ENCODE measurements at places on chromosomes 7 and 10. TPM values are rescaled to one million over a fixed set of nuclear protein-coding genes. Genes with fewer than 3 reads are reported as not detected.

DNA sequence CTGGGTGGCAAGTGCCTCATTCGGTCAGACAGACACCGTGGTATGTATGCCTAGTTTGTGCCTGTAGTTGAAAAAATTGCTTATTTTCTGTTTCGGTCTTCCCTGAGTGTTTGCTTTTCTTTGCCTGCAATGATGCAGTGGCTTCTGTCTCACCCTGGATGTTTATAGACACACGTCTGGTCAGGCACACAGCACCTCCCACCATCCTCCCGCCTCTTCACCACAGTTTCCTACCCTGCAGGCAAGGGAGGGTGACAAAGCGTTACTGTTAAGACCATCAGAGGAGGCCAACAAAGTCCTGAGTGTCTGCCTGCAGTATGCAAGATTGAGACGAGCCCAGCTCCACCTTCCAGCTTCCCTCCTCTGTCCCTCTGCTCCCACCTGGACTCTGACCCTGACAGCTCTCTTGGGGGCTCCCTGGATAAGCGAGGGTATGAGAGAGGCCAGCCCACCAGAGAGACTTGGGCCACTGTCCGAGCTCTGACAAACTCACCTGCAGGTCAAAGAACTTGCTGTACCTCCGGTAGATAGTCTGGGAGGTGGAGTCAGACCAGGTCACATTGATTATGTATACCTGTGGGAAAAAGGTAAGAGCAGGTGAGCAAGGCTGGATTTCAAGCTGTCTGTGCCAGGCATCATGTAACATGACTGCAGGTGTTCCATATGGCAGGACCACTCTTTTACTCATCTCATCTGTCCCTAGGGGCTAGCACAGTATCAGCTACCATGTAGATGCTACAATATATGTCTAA, 54.4 kb downstream of the SH3PXD2A start:
- no peak for DNase-seq

RADIL gene
- total RNA-seq = 2.4 TPM

GRCh38 chr7:123665157-123665556, 9.5 kb downstream of the LMOD2 start:
- no peak for DNase-seq

DNA sequence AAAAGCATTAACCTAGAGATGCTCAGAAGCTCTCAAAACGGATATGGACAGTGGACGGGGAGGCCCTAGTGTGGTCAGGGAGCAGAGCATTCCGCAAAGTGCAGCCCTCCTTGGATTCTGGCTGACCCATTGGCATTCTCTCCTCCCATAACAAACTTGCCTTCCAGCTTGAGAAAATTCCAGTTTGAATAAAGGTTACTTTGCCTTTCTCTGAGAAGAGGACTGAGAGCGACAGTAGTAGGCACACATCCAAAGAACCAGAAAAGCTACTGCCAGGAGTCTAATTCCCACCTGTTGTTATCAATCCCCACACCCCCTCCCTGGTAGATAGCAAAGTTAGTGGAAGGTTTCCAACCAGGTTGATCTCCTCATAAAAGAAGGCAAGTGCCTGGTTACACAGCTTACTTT, 84.7 kb upstream of the TRIL start:
- DNase-seq = no peak

GRCh38 chr7:23254051-23254681, 7.6 kb downstream of the GPNMB start:
- DNase-seq = no peak

ZFAND2A gene
- 19.2 TPM for total RNA-seq

- no peak for DNase-seq
Observed at GRCh38 chr7:117796889-117797288, 76.4 kb downstream of the CTTNBP2 start.

MAGI2 gene
- 10.6 TPM for total RNA-seq

LIPJ gene
- not detected for total RNA-seq

DNA sequence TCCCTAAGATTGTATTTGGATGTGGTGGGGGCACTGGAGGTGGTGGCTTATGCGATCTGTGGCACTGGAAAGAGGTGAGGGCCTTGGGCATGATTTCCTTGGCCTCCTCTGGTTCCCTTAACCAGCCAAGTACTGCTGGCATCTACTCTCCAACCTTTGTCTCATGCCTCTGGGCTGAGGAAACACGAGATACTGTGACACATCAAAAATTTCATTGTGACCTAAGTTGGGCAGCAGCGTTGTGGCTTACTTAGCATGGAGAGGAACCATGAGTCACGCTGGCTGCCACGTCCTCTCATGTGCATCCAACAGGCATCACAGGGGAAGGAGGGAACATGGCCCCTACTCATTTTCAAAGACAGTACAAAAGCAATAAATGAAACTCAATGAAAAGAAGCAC, 29.7 kb upstream of the GSDME start:
- no peak for DNase-seq

PRKAR2B gene
- 7.1 TPM for total RNA-seq

FOXL3 gene
- total RNA-seq = not detected

- no peak for DNase-seq
Observed at GRCh38 chr10:50416181-50416824, 165.0 kb upstream of the ASAH2 start.

- DNase-seq = no peak
Observed at GRCh38 chr7:30644286-30644955, 37.8 kb downstream of the CRHR2 start.

DNA sequence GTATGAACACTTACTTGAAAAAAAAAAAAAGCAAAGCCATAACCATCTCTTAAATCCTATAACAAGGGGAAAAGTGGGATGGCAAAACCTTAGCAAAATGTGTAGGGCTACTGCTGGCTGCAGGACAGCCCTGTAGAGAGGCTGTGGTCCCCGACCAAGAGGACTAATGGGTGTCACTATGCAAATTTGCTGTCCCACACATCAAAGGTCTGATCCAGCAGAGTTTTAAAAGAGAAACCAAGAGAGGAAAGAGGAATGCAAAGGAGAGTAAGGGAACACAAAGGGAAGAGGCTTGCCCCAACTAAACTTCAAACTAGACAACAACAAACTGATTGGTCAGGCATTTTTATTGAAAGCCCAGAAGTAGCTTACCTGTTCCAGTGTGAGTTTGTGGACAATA, 3.1 kb upstream of the ZNRF2 start:
- DNase-seq = no peak

- DNase-seq = no peak
Observed at GRCh38 chr10:33293076-33293475, 41.4 kb downstream of the NRP1 start.

NANOS1 gene
- 0.60 TPM for total RNA-seq

DNA sequence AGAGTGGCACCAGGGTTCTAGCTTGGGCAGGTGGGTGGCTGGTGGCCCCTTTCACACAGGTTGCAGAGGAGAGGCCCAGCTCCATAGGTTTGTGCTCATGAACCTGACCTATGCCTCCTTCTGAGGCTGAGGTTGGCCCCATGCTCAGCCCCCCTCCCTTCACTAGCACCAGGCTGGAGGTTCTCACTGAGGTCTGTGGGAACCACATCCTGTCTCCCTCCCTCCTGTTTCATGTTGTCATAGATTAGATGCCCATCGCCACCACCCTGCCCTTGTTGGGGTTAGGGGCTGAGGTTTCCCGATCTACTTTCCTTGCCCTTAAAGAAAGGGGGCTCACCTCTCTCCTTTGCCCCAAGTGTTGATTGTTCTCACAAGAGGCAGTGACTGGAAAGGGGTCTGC, 14.7 kb downstream of the NEUROG3 start:
- DNase-seq = no peak

DNA sequence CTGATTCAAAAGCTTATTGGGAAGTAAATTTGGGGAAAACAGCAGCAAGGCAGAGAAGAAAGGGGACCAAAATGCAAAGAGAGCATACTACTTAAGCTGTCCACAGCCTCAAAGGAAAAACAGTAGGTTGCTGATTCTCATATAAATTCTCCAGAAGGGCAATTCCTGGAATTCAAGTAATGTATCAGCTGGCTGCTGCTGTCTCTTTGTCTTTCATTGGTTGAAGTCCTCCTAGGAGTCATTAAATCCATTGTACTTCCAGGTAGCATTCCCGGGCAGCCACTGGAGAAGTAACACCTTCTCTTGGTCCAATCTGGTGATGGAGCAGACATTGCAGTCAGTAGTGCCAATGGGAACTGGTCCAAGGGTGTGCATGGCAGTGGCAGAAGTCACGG, 22.7 kb downstream of the BET1 start:
- no peak for DNase-seq

GRCh38 chr10:44756216-44756615, 154.9 kb upstream of the TMEM72 start:
- no peak for DNase-seq

DNA sequence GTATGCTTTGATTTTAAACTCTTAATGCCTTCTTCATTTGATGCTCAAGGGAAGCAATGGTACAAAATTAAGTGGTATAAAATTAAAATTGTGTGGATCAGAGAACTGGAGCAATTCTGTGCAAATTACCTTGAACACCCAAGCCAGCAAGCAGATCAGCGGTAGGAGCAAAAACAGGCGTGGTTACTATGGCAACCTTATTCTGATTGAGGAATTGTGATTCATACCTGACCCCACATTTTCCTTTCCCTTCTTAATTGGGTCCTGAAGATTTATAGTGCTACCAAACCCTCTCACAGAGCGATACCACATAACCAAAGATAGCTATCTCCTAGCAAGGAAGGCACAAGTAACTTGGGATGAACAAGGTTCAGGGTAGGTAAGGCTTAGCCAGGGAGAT, 72.5 kb upstream of the FZD1 start:
- no peak for DNase-seq

DNA sequence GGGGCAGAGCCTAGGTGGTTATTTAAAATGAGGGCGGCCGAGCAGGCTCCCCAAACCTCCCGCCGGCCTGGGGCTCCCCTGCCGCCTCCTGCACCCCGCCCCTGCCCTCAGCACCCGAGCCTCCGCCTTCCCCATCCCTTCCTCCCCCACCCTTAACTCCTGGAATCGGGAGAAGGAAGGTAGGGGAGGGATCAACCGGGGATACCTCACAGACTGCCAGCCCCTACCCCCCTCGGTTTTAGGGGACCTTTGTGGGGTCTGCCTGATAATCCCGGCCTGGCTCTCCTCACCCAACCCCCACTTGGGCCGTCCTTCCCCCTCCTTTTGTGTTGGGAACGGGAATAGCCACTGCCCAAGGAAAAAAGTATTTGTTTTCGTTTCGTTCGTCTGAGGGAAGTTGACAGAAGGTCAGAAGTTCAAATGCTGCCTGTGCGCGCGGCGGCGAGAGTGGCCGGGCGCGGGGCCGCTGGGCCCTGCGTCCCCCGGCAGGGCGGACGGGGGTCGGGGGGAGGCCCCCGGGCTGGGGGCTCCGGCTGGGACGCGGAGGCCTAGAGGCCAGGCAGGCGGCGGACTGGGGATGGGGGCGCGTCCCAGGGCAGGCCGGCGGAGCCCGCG, 2.8 kb downstream of the SHH start:
- no peak for DNase-seq

- no peak for DNase-seq
Observed at GRCh38 chr10:98168147-98168546, 33.7 kb downstream of the R3HCC1L start.

DNA sequence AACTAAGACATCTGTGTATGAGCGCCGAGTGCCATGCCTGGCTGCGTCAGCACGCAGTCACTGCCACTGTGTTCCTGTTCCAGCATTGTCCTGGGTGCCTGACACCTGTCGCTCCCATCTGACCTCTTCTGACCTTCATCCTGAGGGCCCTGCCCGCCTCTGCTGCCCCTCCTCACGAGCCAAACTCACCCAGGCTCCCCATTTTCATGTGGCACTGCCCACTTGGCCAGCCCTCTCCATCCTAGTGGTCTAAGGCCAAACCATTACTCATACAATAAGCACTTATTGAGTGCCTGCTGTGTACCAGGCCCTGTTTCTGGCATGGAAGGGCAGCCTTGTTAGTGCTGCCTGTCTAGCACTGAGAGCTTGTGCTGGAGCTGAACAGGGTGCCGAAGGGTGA, 77.2 kb upstream of the PCBD1 start:
- no peak for DNase-seq

GRCh38 chr7:18087687-18088078, 60.0 kb upstream of the PRPS1L1 start:
- no peak for DNase-seq

DNA sequence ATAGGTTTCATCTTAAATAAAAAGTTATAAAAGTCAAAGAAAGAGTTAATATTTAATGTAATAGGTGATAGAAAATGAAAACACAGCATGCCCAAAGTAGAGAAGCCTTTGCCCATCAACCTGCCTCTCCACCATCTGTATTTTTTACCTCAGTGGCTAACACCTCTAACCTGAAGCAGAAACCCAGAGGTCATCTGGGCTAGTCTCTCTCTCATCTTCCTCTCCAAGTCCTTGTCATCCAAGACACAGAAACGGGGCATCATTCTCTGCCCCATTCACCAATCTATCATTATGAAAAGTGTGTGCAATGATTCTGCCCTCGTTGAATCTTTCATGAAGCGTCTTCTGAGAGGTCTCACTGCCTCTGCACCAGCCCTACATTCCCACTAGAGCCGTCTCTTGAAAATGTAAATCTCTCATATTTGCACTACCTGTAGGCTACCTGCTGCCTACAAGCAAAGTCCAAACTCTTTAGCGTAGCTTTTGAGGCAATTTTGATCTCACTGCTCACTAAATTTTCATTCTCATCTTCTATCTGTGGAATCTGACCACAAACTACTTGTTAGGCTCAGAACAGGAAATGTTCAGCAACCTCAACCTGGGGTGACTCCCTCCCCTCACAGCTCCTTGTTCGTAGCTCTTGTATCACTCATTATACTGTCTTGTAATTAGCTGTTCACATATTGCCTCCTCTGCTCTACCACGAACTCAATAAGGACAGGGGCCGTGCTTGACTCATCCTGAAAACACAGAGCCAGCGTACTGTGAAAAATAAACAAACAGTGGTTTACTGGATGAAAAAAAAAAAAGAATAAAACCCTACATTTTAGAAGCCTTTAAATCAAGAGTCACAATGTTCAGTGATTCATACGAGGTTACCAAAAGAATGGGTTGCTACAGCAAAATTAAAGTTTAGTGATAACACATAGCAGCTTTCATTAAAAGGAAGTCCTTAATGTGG, 83.1 kb downstream of the CTNNA3 start:
- no peak for DNase-seq

OPALIN gene
- total RNA-seq = not detected

- no peak for DNase-seq
Observed at GRCh38 chr10:101219139-101219945, 9.9 kb downstream of the LBX1 start.

GRCh38 chr10:114754445-114755320, 66.9 kb upstream of the FHIP2A start:
- DNase-seq = no peak

- DNase-seq = no peak
Observed at GRCh38 chr7:70616211-70616610, 515.7 kb upstream of the GALNT17 start.

GRCh38 chr10:46080886-46081285, 34.8 kb upstream of the MSMB start:
- no peak for DNase-seq

ZNF804B gene
- not detected for total RNA-seq

DNA sequence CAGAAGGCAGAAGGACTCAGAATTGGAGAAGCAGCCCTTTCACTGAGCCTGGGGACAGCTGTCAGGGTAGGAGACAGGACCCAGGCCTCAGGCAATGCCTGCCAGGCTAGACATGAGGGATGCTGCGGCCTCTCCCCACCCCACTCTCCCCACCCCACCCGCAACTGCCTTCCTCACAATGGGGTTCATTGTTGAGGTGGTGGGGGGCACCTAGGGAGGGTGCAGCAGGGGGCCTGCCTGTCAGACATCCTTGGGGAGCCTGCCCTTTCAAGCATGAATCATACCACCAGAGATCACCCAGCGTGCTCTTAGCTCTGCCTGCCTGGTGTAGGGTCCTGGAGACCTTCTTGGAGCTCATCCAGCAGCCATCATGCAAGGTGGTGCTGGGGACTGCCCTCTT, at the start of gene C10orf62:
Gene C10orf62, plus strand, starts transcription at position 243 of the 400 bp plus-strand sequence. CDS start 177 bp downstream, outside the sequence.
- no peak for DNase-seq

GRCh38 chr7:50552921-50553320, 12.3 kb downstream of the DDC start:
- peak; percentile 43 for DNase-seq

- no peak for DNase-seq
Observed at GRCh38 chr10:52063159-52063558, 250.9 kb upstream of the DKK1 start.

Data from mucosa of gallbladder (tissue), 1 donor.